Stimulated activated CD4-positive, alpha-beta T cell treated with anti-CD3 and anti-CD28 coated beads, Interleukin-15, amount 100 ng/mL, for 1 hour (primary cell): ENCODE measurements at places on chromosomes 13 and 19.

- DNase-seq = no peak
Measured at GRCh38 chr19:30341611-30342201, 30.5 kb upstream of the ZNF536 start.

- DNase-seq = no peak
Measured at GRCh38 chr19:38679839-38680238, 32.4 kb downstream of the ACTN4 start.

GRCh38 chr19:44142059-44142433 is 692 bp downstream of the ZNF234 start:
- no peak for DNase-seq

DNA sequence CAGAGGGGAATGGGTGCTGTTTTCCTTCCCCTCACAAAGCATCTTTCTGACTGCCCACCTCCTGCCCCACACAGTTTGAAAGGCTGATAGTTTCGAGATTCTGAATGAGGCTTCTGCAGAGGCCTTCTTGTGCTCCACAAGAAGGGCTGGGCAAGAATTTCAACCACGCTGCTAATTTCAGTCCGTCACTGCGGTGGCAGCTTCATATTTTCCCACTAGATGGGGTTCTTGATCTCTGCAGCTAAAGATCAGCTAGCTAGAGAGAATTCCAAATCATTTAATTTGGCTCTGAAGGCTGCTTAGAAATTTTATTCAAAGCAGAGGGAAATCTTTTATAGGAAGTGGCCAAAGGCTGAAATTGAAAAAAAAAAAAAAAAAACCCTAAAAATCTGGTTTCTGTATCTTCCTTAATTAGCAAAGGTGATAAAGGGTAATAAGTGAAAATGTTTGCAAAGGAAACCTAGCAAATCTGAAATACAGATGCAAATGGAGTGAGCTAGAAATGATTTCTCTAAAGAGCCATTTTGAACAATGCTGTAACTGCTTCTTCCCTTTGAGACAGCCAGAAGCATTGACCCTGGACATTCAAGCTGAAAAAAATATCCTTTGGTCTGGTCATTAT is 38.0 kb upstream of the C13orf42 start:
- DNase-seq = no peak
